ENCODE measurements at places on chromosomes 12 and 14. TPM values are rescaled to one million over a fixed set of nuclear protein-coding genes. Genes with fewer than 3 reads are reported as not detected.

AHSA1 gene
- 111 TPM for polyA plus RNA-seq

- no peak for DNase-seq
Measured at GRCh38 chr12:102498471-102498870, 18.1 kb upstream of the IGF1 start.

- DNase-seq, result no peak
Measured at GRCh38 chr12:119615518-119616475, 22.2 kb downstream of the TMEM233 start.

GRCh38 chr12:38411946-38412345, 95.4 kb downstream of the ALG10B start:
- DNase-seq, result no peak

DNA sequence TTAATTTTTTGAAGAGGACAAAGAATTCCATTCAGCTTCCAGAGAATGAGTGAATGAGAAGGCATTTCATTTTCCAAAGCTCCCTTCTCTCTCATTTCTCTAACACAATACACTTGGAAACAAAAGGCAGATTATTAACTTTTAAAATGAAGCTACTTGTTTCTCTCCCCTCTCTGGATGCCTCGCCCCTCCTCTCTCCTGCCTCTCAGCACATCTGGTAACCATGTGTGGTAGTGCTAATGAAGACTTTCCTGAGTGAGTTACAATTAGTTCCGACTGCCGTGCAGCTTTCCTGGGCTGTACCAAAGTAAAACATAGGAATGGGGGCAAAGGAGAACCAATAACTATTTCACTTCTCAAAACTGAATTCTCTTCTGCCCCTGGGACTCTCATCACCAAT, 84.7 kb upstream of the SOX5 start:
- no peak for DNase-seq

TTLL5 gene
- 17.7 TPM for polyA plus RNA-seq

FLRT2 gene
- polyA plus RNA-seq, result 87.7 TPM

ARID2 gene
- polyA plus RNA-seq, result 16.3 TPM

DNA sequence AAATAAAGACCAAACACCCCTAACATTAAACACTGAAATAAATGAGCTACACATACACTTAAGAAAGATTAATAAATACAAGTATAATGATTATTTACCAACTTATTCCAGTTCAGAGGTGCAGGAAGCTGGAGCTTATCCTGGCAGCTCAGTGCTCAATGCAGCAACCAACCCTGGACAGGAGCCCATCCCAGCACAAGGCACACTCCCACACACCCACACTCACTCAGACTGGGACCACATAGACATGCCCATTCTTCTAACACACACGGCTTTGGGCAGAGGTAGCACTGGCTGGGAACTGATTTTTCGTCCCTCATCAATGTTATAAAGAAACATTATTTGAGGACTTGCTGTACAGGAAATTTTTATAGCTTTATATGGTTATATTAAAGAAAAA, 797.4 kb downstream of the RPS29 start:
- DNase-seq, result no peak

Data from forelimb muscle (tissue), 1 donor.